ENCODE measurements at places on chromosomes 12 and 14.

DNA sequence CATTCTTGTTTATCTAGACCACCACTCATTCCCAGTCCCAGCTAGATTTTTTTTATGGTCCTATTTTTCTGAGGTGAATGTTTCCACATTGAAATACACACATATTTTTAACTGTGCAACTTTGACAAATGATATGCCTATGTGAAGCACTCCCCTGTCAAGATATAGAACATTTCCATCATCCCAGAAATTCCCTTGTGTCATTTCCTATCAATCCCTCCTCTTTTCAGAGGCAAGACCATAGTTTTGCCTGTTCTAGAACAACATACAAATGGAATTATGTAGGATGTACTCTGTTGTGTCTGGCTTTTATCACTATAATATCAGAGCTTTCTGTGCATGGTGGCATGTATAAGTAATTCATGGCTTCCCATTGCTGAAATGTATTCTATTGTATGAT lies 32.7 kb downstream of the TMEM19 start:
- no peak for DNase-seq

DNA sequence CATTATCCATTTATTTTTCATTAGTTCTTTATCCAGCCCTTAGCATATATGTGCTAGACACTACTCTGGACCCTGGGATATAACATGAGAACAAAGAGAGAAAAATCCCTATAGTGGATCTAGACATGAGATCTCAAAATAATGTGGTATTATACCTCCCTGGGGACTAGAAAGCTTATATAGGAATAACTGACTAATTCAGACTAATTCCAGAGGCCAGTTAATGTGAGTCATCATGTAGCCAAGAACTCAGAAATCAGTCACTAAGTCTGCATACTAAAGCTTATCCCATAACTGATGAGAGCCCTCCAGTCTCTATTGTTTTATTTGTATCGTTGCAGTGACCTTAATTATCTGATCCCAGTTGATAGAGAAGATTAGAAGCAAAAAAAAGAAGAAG lies 267.1 kb upstream of the RGS6 start:
- DNase-seq, result no peak

- DNase-seq, result no peak
Measured at GRCh38 chr12:43292699-43293098, 259.3 kb downstream of the ADAMTS20 start.

DNA sequence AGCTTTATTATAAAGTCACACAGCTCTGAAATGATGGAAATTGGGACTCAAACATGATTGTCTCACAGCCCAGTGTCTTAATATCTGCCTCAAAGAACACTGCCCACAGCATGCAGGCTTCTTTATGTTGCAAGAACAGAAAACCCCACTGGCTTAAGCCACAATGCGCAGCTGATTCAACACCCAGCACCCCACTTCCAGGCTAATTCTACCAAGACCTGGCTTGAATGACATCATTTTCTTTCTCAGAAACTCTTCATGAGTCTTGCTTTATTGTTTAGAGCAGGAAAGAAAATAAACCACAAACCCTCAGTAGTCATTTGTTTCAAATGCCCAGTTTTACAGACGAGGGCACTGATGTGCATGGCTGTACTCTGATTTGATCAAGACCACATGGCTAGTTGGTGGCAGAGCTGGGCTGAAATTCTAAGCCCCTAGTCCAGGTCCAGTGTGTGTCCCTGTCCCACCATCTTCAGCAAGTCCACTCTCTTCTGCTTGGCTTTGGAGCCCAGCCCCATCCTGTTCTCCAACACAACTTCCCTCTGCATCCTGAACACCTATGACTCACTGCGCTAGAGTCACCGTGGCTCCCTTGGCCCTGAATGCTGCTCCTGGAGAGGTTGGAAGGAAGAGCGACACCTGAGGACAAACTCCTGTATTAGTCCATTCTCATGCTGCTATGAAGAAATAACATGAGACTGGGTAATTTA lies 50.3 kb upstream of the SRSF5 start:
- DNase-seq, result no peak

DNA sequence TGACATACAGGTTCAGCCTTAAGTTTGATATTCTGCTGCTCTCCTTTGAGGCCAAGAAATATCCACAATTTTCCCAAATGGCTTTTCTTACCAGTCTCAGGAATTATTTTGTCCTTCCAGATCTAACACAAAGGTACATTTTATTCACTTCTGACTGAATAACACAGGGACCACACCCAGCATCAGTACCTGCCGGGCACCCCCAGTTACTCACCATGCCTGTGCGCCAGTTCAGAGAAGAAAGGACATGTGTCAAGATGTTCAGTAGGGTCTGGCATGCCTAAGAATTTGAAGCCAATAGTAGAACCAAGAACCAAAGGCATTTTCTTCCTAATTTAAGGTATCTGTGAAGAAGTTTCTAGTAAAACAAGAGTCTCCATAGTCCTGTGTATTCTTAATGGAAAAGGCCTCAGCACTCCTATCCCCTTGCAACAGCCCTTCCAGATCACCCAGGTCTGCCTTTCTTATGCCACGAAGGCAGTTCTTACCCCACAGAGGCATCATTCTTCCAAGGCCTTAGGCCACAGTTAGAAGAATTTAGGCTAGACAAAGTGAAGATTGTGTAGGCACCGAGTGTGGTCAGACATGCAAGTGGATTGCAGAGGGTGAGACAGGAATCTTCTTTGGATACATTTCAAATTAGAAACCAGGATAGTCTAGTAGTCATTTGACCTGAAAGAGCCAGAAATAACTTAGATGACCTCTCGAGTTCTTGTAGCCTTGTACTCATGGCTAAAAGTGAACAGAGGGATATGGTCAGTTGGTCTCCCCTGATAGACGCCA lies 140.1 kb upstream of the HIF1A start:
- DNase-seq, result no peak

DNA sequence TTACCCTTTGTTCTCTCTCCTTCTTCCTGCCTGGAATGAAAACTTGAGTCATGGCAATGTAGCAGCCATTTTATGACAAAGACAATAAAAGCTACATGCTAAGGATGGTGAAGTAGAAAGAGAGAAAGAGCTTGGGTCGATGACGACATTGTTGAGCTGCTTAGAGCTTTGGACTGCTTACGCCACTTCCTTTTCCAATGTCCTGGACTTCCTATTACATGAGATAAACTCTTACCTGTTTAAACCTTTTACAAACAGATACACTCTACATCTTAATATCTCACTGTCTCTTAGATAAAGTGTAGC lies 70.1 kb downstream of the PEBP1 start:
- DNase-seq, result no peak

DNA sequence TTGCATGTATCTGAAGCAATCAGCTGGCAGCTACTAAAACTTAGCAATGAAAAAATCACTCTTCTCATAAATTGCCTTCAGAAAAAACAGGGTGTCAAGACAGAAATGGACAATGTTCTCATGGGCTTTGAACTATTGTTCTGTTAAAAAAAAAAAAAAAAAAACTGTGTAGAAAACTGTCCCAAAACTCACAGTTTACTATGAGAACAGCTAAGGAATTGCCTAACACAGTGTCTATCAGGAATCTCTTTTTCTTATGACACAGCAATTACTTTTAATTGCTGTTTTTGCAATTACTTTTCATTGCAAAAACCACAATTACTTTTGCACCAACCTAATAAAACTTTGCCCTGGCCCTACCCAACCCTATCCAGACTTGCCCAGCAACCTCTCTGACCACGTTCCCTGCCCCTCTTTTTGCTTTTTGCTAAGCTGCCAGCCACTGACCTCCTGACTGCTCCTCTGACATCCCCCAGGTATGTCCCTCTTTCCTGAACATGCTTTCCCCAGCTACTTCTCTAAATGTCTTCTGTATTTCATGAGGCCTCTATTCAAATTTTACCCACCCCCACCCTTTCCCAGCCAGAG lies 68.0 kb upstream of the SLCO1C1 start:
- DNase-seq, result no peak

DNA sequence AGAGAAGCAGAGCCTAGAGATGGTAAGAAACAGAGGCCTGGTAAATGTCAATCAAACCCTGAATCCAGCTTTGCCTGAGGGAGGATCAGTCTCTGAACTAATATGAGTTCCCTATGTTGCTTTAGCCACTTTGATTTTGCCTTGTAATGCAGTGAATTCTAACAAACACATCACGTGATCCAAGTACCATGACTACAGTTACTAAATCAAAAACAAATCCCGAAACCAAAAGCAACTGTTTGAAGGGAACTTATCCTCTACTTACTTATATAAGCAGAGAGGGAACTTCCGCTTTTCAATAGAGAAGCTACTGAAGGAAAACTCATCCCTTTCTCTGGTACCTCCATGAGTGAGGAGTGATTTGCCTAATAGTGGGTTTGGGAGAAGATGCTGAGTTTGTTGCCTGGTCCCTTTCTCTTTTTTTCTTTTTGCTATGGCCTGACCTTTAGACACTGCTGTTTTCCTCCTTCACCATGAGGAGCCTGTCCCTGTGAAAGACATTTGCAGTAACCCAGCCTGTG lies 7.7 kb upstream of the PPTC7 start:
- no peak for DNase-seq

- DNase-seq, result no peak
Measured at GRCh38 chr14:42323426-42323825, 716.8 kb downstream of the LRFN5 start.

DNA sequence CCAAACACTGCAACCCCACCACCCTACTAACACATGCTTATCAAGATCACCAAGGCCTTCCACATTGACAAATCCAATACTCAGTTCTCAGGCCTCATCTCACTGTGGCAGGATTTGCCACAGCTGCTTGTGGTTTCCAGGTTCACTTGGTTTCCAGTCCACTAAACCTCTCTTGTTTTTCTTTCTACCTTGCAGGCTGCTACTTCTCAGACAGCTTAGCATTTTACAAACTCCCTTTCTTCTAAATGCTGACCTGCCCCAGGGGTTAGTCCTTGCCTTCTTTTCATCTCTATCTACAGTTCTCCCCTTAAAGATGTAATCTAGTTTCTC lies 84.1 kb downstream of the BCAT1 start:
- DNase-seq, result no peak

DNA sequence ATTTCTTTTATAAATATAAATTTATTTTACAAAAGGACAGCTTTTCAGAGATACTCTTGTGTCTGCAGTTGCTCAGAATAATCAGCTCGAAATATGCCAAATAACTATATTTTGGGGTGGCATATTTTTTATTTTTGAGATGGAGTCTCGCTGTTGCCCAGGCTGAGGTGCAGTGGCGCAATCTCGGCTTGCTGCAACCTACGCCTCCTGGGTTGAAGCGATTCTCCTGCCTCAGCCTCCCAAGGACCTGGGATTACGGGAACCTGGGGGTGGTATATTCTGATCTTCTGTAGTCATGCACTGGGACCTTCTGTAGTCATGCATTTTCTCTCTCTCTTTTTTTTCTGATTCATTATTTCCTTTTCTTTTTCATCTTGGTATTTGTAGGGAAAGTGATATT lies 135.0 kb upstream of the AMIGO2 start:
- DNase-seq, result no peak

- DNase-seq, result no peak
Measured at GRCh38 chr12:73210548-73211204, 938.5 kb downstream of the TRHDE start.

- DNase-seq, result no peak
Measured at GRCh38 chr12:107553211-107553765, 132.3 kb upstream of the PWP1 start.

DNA sequence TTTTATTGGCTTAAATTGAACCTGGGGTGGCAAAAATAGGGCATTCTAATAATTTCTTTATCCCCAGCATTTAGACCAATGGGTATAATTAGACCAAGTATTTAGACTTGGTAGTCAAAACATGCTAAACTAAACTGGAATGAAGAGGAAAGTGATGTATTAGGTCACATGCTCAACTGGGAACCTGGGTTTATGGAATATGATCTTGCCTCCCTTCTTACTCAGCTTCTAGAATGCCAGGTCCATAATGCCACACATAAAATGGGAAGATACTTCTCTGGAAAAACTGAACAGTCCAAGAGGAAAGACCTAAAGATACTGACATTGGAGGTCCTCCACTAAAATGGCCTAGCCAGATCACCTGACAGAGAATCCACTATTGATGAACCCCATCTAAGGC lies 6.2 kb upstream of the BIN2 start:
- DNase-seq, result no peak

DNA sequence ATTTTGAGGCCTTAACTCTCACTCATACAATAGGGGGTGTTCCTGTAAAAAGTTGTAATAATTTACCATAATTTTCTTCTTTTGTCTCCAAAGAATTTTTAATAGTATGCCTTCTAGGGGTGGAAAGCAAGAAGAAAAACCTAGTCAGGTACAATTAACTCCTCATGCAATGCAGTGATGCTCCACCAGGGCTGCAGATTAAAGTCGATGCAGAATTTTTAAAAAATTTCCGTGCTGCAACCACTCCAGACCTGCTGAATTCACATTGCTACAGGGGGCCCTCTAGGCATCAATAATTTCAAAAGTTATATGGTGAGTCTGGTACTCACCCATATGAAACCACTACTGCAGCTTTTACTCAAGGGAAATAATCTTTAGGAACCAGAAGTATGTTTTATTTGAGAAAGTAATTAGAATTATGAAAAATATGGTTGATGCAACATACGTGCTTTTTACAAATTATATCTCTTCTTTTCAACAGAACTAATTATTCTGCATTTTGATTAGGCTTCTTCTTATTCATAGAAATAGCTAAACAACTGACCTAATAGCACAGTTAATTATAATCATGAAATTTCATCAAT lies 353.2 kb downstream of the BCAT1 start:
- no peak for DNase-seq

DNA sequence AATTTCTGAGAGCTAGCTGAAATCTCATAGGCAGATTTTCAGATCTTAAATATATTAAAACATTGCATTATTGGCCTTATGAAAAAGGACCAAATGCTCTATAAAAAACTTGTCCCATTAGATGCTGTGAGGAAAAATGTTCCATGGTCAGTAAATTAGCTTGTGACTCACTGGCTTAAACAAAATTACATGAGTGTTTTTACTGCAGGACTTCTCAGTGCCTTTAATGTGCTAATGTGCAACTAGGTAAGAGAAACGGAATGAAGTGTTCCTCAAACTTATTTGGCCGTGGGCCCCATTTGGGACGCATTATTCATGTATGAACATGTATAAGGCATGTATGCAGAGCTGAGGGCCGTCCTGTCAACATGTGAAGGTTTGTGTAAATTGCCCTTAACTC lies 41.7 kb downstream of the MYRFL start:
- DNase-seq, result no peak
